ENCODE measurements at places on chromosomes 6 and 20.

DNA sequence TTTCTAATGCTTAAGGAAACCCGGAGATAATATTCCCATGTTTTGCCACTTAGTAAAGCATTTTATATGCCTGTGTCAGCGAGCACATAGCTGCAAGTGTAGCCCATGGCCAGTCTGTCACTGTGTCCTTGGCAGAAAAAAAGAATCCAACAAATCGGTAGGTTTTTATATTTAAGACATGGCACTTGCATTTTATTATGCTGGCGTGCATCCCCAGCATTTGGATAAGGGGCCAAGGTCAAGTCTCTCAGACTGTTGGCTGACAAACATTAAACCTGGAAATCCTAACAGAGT is 1.2 kb upstream of the ZNF184 start:
- DNase-seq: no peak

GRCh38 chr6:680666-681340 is 12.1 kb downstream of the EXOC2 start:
- DNase-seq: no peak

GRCh38 chr6:118872726-118873125 is 21.2 kb upstream of the ASF1A start:
- DNase-seq: no peak

DNA sequence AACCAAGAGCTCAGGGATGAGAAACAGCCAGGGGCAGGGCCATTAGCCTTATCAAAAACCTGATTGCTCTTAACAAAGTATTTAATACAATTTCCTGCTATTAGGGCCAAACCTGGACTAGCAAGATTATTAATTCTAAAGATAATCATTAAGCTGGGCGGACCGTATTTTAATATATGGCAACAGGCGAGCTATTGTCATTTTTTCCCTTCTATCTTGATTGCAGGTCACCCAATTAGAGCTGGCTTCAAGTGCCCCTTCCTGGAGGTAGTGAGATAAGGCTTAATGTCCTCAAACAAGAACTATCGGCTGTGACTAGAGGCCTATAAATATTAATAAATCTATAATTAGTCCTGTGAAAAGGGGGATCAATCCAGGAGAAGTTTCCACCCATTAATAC is 66.0 kb upstream of the BLCAP start:
- no peak for DNase-seq

DNA sequence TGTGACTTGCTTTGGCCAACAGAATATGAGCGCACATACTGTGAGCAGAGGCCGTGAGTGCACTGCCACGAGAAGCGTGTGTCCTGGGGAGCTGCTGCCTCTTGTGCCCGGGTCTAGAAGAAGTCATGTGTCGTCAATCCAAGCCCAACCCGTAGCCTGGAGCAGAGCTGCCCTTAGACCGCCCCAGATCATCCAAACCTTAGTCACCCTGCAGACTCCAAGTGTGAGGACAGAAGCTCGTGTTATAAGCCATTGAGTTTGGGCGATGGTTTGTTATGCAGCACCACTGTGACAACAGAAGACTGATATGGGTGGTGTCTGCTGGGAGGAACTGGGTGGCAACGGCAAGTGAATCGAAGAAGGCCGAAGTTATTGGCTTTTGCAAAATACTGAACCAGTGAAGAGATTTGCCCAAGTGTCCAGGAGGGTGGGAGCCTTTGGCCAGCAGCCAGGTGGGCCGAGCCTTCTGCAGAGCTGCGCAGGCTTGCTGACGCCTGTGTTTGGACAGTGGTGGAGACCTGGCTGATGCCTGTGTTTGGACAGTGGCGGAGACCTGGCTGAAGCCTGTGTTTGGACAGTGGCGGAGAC is 101.3 kb upstream of the SULF2 start:
- DNase-seq: no peak

- DNase-seq: no peak
These were observed 317.6 kb upstream of the TSHZ2 start for GRCh38 chr20:52654567-52654966.

DNA sequence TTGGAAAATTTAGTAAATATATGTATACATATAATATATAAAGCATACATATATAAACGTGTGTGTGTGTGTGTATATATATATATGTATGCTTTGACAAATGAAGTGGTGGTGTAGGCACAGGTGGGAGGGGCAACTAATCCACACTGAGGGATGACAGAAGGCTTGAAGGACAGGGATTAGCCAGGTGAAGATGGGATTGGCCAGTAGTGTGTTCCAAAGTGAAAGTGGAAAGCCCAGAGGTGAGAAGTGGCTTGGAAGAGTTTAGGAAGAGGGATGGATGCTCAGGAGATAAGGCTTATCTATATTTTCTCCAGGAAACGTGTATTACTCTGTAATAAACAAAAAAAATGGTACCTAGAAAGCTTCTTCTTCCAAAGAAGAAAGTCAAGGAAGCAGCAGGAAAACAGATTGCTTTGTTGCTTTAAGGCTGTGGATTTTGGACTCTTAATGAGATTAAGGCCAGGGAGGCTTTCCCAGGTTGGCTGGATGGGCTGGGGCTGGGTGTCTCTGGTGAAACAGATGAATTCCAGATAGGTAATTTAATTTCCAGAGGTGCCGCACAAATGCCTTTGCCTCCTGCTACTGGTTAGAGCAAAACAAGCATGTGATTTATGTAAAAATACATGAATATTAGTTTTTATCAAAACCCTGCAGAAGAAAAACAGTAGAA is 63.9 kb downstream of the JARID2 start:
- DNase-seq: no peak

GRCh38 chr6:132511210-132511830 is 1.6 kb downstream of the STX7 start:
- no peak for DNase-seq

DNA sequence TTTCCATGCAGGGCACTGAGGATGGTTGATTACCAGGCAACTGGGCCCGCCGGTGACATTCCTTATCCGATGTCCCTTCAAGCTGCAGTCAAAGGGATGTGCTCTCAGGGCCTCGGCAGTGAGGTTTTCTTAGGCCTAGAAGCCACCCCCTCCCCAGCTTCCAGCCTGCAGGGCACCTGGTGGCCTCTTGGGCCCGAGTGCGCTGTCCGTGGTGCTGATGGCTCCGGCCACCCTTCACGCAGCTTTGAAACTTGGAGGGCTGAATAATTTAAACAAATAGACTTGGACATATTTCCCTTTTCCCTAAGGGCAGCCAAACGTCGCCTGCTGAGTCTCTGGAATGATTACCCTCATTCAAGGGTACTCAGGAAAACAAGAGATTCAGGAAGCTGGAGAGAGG is 8.9 kb upstream of the MLN start:
- peak; percentile 61 for DNase-seq

DNA sequence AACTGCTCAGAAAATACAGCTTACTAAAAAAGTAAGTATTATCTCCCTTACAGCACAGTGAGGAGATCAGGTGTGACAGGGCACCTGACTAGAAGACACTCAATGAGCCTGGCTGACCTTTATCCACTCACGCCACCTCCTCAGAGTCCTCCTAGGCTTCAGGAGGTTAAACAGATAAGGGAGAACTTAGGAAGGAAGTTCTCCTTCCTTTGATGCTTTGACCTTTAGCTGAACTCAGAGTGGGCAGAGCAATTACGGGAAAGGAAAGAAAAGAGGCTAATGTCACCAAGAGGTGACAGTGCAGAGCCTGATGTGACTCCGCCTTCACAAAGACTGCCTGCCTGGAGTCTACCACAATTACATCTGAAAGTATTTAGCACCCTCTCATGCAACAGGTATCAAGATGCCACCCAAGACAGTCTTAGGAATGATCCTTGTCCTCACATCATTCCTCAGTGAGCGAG is 36.7 kb downstream of the MAN1A1 start:
- DNase-seq: no peak

- DNase-seq: no peak
These were observed 10.8 kb downstream of the RSPO3 start for GRCh38 chr6:127129251-127129650.

DNA sequence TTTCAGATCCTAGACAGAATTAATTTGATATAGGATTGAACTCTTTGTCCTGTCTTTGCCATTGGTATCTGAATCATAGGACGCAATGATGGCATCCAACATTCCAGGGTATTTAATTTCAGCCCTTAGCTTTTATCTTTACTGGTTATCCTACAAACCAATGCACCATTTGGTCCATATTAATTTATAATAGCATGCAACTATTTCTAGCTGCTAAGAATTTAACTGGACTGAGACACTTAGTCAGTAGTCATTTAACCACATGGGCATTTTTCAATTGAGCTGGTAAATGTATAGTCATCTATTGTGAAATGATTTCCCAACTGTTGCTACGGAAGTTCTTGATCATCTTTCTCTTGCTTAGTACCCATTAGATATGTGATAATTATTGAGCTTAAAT is 141.1 kb downstream of the CD164 start:
- no peak for DNase-seq

DNA sequence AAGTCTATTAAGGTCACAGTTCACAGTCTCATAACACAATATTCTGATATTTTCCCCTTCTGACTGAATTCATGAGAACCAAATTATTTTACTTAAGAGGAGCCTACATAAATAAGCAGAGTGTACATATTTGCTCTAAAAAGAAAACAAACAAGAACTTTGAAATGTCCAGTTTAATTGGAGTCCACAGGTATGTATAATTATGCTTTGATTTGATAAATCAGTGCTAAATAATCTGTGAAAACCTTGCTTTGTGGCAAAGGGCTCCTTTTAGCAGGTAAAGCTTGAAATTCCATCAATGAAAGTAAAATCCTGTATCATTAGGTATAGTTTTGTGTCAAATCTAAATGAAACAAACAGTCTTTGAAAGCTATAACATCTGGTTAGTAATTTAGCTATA is 69.4 kb downstream of the ADGRB3 start:
- DNase-seq: no peak

DNA sequence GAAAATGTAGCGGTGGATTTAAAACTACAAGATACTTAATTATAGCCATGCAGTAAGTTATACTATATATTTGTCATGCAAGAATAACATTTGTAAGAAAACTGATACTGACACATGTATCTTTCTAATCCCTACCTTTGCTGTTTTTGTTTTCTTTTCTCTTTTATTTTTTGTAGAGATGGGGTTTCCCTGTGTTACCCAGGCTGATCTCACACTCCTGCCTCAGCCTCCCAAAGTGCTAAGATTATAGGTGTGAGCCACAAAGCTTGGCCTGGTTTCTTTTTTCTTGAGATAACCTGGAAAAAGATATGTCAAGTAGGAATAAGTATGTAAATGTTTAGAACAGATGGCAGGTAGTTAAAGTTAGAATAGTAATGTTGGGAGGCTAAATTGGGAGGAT is 44.1 kb downstream of the MAPK14 start:
- no peak for DNase-seq

GRCh38 chr20:47066484-47067270 is 172.0 kb downstream of the EYA2 start:
- peak; percentile 19 for DNase-seq

GRCh38 chr20:19552221-19553180 is 205.6 kb upstream of the RIN2 start:
- DNase-seq: no peak

GRCh38 chr20:61120595-61121515 is 131.2 kb upstream of the CDH4 start:
- no peak for DNase-seq

- peak; percentile 12 for DNase-seq
These were observed 4.0 kb upstream of the PLN start for GRCh38 chr6:118544105-118544504.

GRCh38 chr6:87336367-87336766 is 7.3 kb upstream of the GJB7 start:
- DNase-seq: no peak

- DNase-seq: no peak
These were observed 3.1 kb downstream of the EPB41L1 start for GRCh38 chr20:36157610-36158009.

DNA sequence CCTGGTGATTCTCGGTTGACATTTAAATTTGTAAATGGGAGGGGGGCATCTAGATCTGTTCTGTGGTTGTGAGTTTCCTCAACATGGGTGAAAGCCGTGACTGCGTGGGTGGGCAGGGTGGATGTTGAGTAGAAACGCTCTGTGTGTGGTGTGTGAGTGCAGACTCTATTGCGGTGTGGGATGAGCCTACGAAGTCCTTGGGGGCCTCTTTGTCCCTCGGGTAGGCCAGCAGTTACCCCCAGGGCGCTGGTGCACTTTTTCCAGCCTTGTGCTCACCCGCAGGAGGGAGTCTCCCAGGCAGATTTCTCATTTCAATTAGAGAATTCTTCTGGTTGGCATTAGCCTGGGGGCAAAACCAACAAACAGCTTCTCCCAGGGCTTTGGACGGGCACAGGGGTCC is 10.6 kb downstream of the TOX2 start:
- DNase-seq: no peak

DNA sequence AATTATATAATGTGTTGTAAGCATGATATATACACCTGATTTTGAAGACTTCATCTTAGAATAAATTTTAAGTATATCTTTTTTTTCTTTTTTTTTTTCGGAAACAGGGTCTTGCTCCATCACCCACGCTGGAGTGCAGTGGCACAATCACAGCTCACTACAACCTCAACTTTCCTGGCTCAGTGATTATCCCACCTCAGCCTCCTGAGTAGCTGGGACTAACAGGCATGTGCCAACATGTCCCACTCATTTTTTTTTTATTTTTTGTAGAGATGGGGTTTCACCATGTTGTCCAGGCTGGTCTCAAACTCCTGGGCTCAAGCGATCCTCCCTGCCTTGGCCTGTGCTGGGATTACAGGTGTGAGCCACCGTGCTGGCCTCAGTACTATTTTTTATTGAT is 17.1 kb downstream of the VPS52 start:
- DNase-seq: no peak

DNA sequence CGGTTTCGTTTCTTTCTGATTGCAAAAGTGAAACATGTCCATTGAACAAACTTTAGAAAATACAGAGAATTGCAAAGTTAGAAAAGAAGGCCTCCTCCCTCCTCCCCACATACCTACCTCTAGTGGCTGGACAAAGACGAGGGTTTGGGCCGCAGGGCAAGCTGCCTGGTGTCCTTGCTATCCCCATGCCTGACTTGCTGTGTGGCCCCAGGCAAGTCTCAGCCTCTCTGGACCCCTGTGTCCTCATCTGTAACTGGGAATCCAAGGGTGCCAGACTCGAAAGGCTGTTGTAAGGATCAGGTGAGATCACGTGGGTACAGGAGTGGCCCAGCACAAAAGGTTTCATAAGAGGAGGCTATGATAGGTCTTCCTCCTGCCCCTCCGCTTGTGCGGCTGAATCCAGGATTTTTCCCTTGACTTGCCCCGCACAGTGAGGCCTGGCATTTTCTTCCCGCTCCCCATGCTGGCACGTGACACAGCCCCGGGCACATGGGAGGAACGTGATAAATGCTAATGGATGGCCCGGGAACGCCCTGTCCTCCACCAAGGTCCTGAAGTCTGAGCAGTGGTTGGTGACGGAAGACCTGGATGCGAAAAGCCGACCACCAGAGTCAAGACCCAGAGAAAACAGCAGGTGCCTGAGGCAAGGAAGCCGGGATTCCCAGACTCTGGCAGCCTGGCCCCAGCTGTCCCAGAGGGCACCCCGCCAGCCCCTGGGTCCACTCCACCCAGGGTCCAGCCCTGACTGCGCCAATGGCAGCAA is 55.8 kb downstream of the UBE2V1 start:
- DNase-seq: no peak

GRCh38 chr20:55478724-55479450 is 526.4 kb downstream of the CBLN4 start:
- no peak for DNase-seq

All from dermis microvascular lymphatic vessel endothelial cell (primary cell).